Activated naive CD8-positive, alpha-beta T cell treated with anti-CD3 and anti-CD28 coated beads, Interleukin-2, amount 50 U/mL, for 16 hours (primary cell): ENCODE measurements at places on chromosomes 7 and 10.

- DNase-seq = no peak
Observed at GRCh38 chr7:25456467-25457171, 228.3 kb upstream of the NPVF start.

GRCh38 chr7:117066668-117067067, 113.4 kb downstream of the ST7 start:
- no peak for DNase-seq

DNA sequence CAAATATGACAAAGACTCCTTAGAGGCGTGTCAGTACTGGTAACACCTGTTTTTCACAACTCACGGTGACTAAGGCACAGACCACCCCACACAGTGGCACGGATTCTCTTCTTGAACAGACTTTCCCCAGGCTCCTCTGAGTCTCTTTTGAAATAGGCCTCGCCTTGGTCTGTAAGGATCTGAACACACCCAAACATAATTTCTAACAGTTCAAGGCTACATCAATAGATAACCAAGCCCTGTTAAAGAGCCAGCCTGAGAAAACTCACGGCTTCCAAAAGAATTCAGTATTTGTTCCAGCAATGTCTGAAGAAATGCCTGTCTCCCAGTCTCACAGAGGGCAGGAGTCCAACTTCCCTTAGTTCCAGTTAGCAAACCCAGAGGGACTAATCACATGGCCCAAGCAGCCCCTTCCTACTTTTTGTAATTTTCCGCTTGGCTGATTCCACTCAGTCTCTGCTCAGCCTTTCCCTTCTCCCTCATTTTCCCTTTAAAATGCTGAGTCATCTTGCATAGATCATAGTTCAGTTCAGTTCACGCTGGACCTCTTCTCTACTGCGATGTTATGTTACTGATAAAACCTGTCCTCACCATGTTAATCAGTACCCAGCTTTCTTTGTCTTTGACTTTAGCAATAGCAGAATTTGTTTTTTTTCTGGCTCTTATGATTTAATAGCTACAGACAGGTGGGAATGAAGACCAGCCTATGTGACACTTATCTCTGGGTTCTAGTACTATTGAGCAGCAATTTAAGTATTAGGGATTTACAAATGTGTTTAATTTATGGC, 22.6 kb upstream of the AKR1C3 start:
- no peak for DNase-seq

- no peak for DNase-seq
Observed at GRCh38 chr7:32155712-32156111, 85.5 kb upstream of the PDE1C start.

DNA sequence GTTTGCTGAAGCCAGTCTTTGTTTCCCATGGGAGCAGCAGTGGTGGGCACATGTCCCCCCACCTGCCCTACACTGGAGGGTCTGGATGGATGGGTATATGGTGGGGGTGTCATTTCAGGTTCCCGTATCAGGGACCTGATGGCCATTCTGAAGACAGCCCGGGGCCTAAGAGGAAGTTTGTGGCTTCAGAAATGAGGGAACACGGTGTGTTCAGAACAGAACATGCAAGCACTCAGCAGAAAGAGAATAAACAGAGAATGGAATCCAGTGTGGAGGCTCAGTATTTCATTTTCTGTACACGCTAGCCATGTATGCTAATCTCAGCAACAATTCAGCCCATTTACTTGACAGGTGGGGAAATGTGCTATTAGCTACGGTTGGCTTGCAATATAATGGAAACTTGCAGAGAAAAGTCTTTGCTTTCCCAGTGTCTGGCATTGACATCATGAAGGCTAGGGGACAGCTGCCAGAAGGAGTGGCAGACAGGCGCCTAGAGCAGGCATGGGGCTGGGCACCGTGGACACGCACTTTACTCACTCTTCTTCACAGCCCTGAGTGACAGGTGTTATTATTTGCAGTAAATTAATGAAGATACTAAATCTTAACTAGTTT, 98.6 kb downstream of the ELMO1 start:
- no peak for DNase-seq

DNA sequence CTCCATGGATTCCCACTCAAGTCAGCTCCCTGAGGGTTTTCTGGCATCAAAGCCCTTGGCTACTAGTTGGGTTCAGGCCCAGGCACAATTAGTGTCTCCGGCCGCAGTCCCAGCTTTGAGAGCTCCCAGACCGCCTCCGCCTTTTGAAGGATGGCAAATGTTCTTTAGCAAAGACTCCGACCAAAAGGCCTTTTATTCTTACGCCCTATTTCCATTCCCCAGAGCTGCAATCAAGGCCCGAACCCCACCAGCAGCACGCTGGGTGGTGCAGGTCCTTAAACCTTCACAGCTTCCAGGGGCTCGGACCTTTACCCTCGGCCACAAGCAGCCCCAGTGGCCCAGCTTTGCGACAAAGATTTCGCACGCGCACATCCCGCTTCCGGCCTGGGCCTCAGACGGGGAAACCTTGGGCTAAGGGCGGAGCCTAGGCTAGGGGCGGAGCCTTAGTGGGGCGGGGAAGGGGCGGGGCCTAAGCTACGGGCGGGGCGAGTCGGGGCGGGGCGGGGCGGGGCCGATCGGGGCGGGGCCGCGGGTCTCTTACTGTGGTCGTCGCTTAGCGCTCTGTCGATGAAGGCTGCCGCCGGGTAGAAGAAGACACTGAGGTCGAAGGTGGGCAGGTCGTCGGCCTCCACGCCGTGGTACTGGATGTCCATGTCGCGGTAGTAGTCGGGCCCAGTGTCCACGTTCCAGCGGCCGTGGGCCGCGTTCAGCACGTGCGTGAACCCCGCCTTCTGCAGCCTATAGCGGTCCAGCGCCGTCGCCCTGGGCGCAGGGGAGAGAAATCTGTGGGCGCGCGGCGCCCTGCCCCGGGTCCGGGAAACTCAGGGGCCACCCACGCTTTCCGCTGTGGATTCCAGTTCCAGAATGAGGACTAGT, 68.0 kb upstream of the SAMD8 start:
- no peak for DNase-seq

GRCh38 chr10:3605882-3606281, 179.1 kb downstream of the KLF6 start:
- DNase-seq = no peak

DNA sequence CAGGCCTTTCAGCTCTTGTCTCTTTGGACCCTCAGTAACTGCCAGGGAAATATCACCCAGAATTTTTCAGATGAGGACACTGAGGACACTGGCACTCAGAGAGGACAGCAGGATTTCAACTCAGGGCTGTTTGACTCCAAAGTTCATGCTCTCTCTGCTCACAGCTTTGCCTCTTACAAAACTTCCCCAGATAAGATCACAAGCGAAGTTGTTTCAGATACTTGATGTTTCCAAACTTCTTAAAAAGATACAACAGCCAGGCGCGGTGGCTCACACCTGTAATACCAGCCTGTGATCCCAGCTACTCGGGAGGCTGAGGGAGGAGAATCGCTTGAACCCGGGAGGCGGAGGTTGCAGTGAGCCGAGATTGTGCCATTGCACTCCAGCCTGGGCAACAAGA, 32.4 kb upstream of the ZRANB1 start:
- DNase-seq = no peak

DNA sequence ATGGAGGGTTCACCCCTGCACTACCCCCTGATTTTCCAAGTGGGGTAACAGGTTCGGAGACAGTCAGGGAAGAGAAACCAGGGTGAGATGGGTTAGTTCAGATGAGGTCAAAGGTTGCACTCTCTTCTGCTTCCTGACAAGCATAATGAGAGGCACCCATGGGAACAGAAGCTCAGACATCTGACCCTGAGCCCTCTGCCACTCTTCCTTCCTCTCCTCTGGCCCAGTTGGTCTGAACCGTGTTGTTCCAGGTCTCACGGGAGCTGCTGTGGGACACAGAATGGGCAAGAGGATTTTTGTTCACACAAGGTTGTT, 38.4 kb downstream of the DNAJB12 start:
- DNase-seq = no peak

- DNase-seq = no peak
Observed at GRCh38 chr7:157507987-157508386, 171.2 kb downstream of the DNAJB6 start.

DNA sequence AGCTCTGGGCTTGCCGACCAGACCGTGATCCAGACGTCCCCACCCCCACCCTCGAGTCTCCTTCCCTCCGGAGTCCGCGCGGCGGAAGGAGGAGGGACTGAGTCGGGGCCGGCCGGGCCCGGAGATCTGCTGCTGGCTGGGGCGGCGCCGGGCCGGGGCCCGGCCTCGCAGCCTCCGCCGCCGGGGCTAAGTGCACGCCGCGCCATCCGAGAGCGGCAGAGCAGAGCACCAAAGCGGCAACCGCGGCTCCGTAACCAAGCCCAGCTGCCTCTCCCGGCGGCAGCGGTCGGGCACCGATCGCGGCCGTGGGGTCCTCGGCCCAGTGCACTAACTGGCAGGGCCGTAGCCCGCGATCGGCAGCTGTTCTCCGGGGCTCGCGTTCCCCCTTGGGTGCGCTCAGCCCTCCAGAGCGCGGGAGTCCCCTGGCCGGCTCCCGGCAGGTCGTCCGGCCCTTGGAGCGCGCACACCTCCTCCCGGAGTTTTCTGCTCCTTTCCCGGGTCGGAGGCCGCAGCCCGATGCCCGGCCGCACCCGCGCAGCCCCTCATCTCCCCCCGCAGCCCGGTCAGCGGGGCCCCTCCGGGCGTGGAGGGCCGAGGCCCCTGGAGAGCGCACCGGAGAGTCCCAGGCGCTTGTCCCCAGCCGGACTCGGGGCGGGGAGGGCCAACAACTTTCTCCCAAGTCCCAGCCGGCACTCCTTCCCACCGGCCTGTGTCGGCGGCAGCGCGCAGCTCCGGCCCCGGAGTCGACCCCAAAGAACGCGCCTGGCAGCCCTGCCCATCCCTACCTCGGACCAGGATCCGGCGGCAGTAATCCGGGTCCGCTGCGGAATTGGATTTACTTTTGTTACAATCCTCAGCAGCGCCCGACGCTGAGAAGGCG, 799 bp downstream of the VAX1 start:
- DNase-seq = no peak

DNA sequence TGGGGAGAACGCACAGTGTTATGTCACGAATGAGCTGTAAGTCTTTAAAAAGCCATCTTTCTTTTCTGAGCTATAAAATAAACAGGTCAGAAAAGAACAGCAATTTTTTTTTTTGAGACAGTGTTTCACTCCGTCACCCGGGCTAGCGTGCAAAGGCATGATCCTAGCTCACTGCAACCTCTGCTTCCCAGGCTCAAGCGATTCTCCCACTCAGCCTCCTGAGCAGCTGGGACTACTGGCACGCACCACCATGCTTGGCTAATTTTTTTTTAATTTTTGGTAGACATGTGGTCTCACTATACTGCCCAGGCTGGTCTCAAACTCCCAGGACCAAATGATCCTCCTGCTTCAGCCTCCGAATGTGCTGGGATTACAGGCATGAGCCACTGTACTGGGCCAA, 58.6 kb downstream of the PPP1R3C start:
- DNase-seq = no peak

- DNase-seq = no peak
Observed at GRCh38 chr10:88920198-88920597, 32.4 kb downstream of the ACTA2 start.

- DNase-seq = no peak
Observed at GRCh38 chr10:72605122-72605521, 20.8 kb downstream of the MICU1 start.

- DNase-seq = no peak
Observed at GRCh38 chr10:10092581-10092980, 925.1 kb upstream of the CELF2 start.

DNA sequence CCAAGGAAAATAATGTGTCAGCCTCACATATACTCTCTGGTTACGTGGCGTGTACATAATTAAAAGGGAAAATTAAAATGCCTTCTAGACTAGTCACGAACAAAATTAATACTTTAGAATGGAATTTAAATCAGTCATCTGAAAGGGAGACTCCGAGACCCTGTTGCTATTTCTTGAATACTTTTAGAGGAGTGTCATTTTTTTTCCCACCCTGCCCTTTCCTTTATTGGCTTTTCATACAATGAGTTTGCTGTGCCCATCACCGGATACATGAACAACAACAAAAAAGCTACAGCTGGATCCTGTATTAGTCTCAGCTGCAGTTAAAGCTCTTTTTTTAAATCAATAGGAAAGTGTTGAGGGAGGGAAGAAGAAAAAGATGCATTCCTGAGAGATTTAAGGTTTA, 20.1 kb downstream of the CYTH3 start:
- DNase-seq = no peak

- DNase-seq = no peak
Observed at GRCh38 chr10:52268790-52269189, 45.3 kb upstream of the DKK1 start.
